RCC 7860 (cell line): ENCODE measurements at places on chromosomes 3 and 15.

DNA sequence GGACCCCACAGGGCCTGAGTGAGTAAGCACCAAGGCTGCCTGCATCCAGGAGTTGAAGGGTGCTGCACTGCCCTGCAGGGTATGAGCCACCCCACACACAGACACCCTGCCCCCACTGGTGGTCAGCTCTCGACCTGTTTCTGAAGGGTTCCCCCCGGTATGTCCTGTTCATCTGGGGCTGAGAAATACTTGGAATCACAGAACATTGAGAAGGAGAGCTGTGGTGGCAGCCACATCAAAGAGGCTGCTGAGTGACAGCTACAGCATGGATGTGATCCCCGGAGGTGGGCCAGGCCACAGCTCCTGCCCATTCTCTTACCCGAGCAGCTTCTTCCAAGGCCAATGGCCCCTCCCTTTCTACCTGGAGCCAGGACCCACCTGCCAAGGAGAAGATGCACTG is 66.4 kb upstream of the PLXNA1 start:
- no peak for DNase-seq

- DNase-seq = no peak
These were observed 10.3 kb downstream of the DZIP3 start for GRCh38 chr3:108599677-108600409.

- DNase-seq = no peak
These were observed 310.7 kb downstream of the CNTN3 start for GRCh38 chr3:74303711-74304110.

DNA sequence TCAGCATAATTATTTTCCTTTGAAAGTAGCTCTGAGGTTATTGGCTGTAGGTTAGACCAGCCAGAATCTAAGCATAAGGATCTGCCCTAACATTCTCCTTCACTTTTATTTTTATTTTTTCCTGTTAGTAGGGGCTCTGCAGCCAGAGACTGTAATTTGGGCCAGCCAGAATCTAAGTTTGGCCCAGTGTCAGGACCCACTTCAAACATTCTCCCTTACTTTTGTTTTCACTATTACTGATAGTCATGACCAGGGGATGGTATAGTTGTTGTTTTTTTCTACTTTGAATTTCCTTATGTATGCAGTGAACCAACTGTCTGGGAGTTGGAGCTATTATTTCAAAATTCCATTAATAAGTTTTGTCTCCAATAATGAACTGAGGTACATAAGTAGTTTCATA is 121.0 kb upstream of the MBNL1 start:
- no peak for DNase-seq

DNA sequence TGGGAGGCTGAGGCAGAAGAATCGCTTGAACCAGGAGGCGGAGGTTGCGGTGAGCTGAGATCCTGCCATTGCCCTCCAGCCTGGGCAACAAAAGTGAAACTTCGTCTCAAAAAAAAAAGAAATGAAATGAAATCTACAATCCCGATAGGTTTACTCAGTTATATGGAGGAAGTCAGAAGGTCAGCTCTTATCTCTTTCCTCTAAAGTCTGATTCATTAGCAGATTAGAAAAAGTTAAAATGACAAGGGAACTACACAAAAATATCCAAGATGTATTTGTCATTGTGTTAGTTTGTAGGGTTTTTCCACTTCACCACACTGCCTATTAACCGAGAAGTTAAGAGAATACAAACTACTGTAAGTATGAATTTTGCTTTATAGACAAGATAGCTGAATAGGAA is 420.6 kb downstream of the SHQ1 start:
- no peak for DNase-seq

DNA sequence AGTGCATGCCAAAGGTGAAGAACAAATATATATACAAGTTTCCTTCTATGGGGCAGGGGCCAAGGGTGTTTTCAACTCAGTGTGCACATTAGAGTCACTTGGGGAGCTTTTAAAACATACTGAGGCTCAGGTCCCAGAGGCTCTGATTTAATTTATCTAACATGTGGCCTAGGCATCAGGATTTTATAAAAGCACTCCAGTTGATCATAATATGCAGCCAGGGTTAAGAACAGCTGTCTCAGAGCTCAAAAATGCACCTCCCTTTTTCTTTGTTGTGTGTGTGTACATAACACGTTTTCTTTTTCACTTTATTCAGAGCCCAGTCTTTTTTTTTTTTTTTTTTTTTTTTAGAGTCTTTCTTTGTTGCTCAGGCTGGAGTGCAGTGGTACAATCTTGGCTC is 57.9 kb upstream of the SETD2 start:
- DNase-seq = no peak

- DNase-seq = peak; percentile 45
These were observed 19.1 kb upstream of the EPB42 start for GRCh38 chr15:43239732-43240491.

DNA sequence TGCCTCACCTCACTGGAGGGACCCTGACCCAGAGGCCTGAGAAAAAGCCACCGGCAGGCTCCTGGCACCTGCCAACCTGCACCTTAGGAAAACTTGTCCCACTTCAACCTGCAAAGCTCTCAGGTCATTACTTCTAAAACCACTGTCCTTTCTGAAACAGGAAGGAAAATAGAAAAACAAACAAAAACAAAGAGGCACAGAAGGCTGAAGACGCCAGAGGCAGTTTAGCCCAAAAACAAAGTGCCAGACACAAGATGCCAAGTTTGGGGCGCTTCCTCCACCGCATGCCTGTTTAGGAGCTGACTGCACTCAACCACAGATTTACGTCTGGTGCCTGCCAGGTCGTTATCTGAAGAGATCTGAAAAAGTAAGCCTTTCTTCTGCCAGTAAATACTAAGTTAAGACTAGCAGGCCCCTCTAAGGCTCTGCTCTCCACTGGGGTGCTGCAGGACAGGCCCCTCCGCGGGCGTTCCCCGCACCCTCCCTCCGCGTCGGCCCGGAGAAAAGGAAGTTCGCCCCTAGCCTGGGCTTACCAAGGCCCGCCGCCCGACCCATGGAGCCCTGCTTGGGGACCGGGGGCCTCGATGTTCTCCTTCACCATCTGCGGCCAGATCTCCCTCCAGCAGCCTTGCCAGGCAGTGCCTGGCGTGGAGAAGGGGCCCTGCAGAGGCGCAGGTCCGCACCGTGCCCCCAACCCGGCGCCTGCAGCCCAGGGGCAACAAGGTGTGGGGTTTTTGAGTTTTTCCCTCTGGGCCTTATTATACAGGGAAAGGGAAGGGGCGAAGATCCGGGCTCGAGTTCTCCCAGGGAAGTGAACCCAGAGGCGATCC is 1.3 kb downstream of the GOLGA8A start:
- DNase-seq = no peak

DNA sequence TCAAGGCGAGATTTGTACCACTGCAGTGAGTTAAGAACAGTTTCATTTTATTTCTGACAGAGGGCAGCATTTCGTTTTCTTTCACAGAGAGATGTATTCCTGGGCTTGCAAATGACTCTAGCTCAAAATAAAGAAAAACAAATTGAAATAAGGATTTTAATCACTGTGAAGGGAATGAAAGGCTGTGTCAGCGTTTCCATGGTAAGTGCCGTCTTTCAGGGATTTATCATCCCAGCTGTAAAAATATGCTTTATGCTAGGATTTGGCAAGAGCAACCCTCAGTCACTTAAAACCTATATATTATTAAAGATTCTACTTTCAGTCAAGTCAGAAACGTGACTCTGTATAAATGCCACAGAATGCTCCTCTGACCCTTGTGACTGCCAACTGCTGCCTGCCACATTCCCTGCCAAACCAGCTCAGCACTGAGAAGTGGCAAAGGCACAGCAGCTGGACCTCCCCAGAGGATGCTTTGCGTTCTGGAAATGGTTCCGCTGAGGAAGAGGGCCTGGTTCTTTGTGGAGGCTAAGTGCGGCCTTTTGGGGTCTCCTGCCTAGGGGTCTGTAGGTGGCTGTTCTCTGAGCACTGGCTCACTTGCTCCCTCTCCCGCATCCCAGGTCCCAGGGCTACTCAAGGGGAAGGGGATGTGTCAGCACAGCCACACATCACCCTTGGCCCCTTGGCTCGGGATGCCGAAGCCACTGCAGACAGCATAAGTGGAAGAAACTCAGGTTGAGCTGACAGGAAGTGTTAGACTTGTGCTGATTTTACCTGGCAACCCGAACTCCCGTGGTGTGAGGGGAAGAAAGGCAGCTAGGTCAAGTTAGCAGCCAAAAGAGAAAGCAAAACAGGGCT is 56.6 kb upstream of the POMGNT2 start:
- DNase-seq = no peak

GRCh38 chr3:108079877-108080276 is 11.0 kb downstream of the CD47 start:
- no peak for DNase-seq

GRCh38 chr3:174387736-174388135 is 471.4 kb upstream of the NAALADL2 start:
- DNase-seq = no peak

GRCh38 chr15:78663703-78664102 is 22.7 kb upstream of the CHRNB4 start:
- DNase-seq = peak; percentile 14

GRCh38 chr3:129313415-129313664 is 34.7 kb downstream of the HMCES start:
- no peak for DNase-seq

- no peak for DNase-seq
These were observed 151.7 kb downstream of the MEGF11 start for GRCh38 chr15:66101715-66102395.

GRCh38 chr3:194910414-194910984 is 224.8 kb downstream of the FAM43A start:
- DNase-seq = no peak

GRCh38 chr3:112395181-112395895 is 62.4 kb downstream of the CD200 start:
- no peak for DNase-seq

DNA sequence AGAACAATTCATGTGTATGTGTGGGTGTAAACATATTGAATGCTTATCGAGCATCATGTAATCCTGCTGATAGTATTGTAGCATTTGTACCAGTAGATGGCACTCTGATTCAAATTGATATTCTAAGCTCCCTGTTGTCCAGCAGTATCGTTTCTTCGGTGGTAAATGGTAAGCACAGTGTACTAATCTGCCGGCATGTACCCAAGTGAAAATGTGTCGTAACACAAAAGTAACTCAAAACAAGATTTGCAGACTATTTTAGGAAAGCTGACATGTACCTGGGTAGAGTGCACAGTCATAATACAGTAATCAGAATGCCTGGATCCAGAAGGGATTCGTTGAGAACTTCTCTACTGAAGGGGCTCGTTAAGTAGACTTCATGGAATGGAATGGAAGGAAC is 31.7 kb upstream of the MNS1 start:
- DNase-seq = peak; percentile 45

- no peak for DNase-seq
These were observed 24.6 kb downstream of the CYP19A1 start for GRCh38 chr15:51313644-51314280.

DNA sequence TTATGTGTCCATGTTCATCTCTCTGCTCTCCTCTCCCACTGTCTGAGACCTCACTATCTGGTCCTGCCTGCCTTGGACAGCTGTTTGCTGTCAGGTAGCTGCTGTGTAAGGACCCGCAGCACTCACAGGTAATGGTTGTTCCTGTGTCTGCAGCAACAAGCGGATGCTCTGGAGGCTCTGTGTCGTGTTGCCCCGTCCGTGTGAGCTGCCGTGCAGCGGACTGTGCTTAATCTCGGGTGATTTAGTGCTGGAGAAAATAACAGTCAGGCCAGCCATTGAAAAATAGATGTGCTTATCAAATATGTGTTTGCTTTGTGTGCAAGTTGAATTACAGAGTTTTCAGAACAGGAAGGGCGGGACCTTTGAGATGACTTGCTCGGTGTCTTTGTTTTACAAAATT is 121.4 kb downstream of the GABRG3 start:
- DNase-seq = no peak

DNA sequence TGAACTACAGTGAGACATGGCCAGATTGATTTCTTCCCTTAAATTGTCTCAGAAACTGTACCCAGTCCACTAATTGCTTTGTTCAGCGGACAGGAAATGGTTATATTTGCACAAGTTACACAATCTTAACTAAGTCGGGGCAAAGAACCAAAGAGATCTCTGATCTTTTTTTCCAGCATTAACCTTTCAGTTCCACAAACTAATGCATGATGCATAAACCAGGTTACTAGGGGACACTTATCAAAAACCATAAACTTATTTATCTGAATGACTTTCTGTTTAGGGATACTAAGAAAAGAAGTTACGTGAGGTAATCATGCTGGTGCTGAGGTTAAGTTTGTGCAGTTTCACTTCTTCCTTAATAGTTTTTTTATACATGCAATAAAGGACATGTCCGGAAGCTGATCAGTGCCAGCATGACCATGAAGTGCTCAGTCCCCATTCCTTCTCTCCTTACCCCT is 22.4 kb downstream of the FNDC3B start:
- peak; percentile 32 for DNase-seq

- no peak for DNase-seq
These were observed 271.8 kb downstream of the ZIC1 start for GRCh38 chr3:147680837-147681483.

GRCh38 chr3:4987538-4988296 is 8.5 kb downstream of the BHLHE40 start:
- no peak for DNase-seq

GRCh38 chr15:34953851-34954250 is 15.7 kb downstream of the AQR start:
- no peak for DNase-seq

DNA sequence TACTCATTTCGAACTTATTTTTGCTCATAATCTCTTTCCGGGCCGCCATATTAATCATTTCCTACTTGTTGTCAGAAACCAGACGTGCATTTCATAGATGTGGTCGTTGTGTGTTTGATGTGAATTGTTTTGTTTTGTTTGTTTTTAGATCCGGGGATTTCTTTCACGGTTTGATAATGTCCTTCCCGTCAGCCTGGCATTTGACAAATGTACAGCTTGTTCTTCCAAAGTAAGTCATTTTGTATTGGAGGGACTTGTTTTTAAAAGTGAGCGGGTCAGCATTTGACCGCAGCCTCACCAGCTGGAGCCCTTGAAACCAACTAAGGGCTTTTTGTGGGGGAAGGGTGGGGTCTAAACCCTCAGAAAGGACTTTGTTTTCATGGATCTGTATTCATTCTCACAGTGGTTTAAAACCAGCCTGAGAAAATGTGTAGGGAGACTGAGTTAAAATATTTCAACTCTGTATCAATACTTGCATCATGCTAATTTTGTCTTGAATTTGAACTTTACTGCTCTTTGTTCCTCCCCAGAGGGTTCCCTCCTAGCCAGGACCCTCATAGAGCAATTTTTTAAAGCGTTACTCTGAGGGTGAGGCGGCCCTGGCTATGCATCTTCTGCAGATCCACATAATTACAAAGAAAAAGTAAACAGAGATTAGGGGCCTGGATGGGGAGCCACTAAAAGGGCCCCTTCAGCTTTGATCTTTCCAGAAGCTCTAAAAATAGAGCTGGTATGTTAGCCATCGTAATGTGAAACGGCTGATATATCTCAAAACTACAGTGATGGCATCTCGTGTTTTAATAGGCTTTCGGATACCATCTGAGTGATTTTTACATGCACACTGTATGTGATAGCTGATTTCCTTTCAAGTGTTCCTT is 107.9 kb downstream of the ATG7 start:
- DNase-seq = no peak

DNA sequence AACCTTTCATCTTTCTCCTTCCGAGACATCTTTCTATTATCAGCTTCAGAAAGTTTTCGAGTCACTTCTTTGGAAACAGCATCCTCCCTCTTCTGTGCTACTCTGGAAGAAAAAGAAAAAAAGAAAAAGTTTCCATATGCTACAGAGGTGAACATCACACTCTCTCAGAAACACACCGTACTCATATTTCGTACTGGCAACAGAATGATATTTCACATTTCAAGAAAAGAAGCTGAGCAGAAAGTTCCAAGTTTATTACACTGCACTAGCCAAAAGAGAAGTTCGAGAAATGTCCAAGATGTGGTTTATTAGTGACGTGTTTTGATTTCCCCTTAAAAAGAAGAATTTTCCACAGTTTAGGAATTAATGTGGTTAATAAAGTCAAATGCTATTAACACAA is 6.0 kb downstream of the SSR3 start:
- no peak for DNase-seq
